ENCODE measurements at places on chromosomes 4 and X.

GRCh38 chr4:40058121-40058520 lies 1.5 kb downstream of the N4BP2 start:
- peak overlapping the region; percentile 100 for H3K27ac ChIP-seq
- H3K4me3 ChIP-seq, result peak overlapping the region; percentile 95
- H3K36me3 ChIP-seq, result no peaks in the 10 kb centered on the region
- H3K27me3 ChIP-seq, result no peaks in the 10 kb centered on the region
- DNase-seq, result no peak

DNA sequence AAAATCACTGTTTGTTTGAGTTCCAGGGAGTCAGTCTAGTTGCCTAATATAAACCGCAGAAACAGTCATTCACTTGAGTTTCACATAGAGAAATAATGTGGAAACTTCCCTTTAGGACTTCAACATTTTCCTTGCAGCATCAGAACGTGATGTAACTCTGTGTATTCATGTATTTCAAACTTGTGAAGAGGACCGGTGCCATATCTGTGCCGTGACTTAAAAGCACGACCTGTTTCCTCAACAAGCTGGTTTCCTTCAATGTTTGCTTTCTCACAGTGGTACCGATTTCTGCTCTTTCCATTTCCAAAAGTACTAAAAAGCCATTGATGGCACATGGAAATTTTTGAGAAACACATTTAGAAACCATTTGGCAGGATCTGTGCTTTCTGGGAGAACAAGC lies 166.6 kb upstream of the RAPGEF2 start:
- no peak overlapping the region for H3K4me3 ChIP-seq
- H3K4me1 ChIP-seq, result no peaks in the 10 kb centered on the region
- H3K27me3 ChIP-seq, result no peaks in the 10 kb centered on the region
- no peak for DNase-seq
- no peaks in the 10 kb centered on the region for H3K36me3 ChIP-seq
- H3K27ac ChIP-seq, result no peak overlapping the region

GRCh38 chr4:186227221-186227620 lies at the start of gene KLKB1:
KLKB1 (plus strand) TSS chr4:186227507; CDS start chr4:186228196, 689 bp downstream.
- H3K36me3 ChIP-seq, result peaks cover 7% of the 10 kb centered on the region
- no peak for DNase-seq
- no peaks in the 10 kb centered on the region for H3K27me3 ChIP-seq

DNA sequence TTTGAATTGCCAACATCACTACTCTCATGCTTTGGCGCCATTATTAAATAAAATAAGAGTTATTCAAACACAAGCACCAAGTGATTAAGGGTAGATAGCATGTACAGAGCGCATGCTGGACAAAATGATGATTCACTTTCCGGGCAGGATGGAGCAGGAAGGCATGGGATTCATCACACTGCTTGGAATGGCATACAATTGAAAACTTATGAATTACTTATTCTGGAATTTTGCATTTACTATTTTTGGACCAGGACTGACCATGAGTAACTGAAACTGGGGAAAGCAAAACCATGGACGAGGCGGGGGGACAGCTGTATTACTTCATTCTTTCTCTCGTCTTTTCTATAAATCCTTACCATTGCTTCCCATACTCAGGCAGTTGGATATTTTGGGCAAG lies 28.5 kb upstream of the FGF5 start:
- no peak overlapping the region for H3K27ac ChIP-seq
- H3K27me3 ChIP-seq, result no peaks in the 10 kb centered on the region
- no peaks in the 10 kb centered on the region for H3K36me3 ChIP-seq
- DNase-seq, result no peak
